ENCODE measurements at places on chromosomes 3 and 15.

GRCh38 chr3:106125321-106125720 lies 256.5 kb upstream of the CBLB start:
- DNase-seq: no peak

GRCh38 chr3:123089611-123090331 lies 22.9 kb downstream of the PDIA5 start:
- DNase-seq: no peak

DNA sequence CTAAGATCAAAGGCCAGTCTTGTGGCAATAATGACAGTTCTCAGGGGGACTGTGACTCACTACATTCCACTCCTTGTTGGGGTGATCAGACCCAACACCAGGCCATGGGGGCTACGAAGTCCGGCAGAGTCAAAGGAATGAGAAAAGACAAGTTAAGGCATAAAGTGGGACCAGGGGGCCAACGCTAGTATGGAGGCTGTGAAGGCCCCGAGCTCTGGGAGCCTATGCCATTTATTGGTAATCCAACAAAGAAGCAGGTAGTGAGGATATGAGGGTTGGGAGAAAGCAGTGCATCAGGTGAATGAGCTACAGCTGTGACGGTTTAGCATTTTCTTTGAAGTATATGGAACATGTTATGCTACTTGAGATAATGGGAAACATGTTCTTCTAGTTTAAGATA lies 104.4 kb upstream of the C2CD4B start:
- DNase-seq: no peak

DNA sequence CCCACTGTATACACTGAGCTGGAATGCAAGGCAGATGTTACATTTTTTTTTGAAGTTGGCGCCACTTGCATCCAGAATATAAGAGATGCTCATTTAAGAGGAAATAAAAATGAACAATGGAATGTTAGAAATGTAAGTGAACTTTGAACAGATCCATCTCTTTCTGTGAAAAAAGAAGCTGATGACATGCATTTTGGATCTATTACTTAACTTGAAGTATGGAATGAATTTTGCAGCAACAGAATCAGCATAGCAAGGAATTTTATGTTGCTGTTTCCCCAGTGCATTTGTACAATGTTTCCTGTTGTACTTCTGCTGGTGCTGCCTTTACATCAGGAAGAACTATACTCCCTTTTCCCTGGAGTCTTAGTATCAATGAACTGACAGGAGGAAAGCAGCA lies 178.2 kb downstream of the LSAMP start:
- no peak for DNase-seq

GRCh38 chr3:58173029-58173668 lies 37.6 kb downstream of the DNASE1L3 start:
- no peak for DNase-seq

DNA sequence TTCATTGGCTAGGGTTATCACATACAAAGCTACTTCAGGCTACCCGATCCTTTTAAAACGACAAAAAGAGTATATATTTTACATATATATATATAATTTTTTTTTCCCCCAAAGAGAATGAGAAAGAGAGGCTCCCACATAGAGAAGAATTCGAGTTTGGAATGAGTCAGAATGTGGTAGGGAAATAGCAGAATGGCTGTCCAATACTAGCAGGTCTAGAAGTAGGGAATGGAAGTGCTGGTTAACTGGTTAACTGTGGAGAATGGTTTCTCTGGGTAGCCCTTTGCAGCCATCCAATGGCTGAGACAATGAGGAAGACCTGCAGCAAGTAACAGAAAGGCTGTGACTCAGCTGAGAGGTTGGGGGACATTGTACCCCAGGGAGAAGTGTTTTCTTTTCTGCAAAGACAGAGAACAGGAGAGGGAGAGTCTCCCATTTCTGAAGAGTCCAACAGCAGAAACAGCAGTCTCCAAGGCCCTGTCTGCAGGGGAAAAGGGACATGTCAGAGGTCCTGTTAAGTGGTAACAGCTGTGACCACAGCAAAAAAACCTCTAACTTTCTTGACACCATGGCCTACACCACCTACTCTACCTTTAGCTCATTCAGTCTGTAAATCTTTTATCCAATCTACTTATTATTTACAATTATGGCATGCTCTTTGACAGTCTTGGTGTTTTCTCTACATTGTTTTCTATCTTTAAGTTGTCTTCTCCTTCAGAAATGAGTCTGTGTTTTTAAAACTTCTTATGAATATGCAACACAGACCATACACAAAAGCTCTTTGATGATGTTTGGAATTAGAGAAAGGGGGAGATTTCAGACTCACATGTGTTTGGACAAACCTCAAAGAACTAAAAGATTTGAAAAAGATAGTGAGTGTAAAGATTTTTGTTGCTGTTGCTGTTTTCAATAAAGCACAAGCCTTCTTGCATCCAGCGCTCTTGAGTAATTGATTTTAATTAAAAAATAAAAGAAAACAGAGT lies 116.1 kb upstream of the SLC7A14 start:
- no peak for DNase-seq

- DNase-seq: no peak
These were observed 22.8 kb downstream of the VIPR1 start for GRCh38 chr3:42525212-42525611.

- no peak for DNase-seq
These were observed 284.5 kb upstream of the PLSCR5 start for GRCh38 chr3:146889626-146890025.

- DNase-seq: no peak
These were observed 55.3 kb downstream of the BBX start for GRCh38 chr3:107578091-107578490.

GRCh38 chr15:51750792-51751696 lies at the start of gene TMOD2:
Gene TMOD2, plus strand, starts transcription at chr15:51751597. Its CDS starts 14,845 bp downstream, at chr15:51766442.
- DNase-seq: no peak

- peak; percentile 71 for DNase-seq
These were observed 7.4 kb upstream of the IGDCC3 start for GRCh38 chr15:65384895-65385869.

DNA sequence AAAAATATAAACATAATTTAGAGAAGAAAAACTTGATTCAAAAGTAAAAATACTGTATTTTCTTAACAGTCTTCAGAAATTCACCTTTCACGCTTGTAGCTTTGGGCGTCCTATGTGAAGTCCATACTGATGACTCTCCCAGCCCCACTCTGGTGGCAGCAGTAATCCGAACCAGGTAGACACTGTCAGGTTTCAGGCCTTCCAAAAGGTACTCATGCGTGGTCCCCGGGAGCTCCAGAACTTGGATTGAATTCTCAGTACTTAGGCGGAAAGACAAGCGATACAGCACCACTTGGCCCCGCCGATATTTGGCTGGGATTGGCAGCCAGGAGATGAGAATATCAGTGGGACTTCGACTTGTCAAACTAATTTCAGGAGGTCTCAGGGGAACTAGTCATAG lies 69.7 kb downstream of the PRTG start:
- DNase-seq: no peak

GRCh38 chr3:139260793-139261736 lies 82.8 kb upstream of the MRPS22 start:
- no peak for DNase-seq

DNA sequence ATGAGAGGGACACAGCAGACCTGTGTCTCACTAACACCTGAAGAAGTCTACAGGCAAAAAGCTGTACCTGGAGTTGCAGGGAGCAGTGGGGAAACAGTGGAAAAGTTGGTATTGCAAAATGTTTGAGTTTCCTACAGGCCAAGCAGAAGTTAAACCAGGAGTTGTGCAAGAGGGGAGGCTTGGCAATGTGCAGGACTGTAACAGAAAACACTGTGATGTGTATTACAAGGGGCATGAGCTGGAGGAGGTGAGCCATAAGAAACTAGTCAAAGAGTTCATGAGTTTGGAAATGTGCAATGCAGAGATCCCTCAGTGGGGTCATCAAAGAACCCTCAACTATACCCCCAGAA lies 47.1 kb upstream of the SERPINI2 start:
- no peak for DNase-seq

GRCh38 chr3:138349926-138350665 lies 1.7 kb downstream of the MRAS start:
- no peak for DNase-seq

DNA sequence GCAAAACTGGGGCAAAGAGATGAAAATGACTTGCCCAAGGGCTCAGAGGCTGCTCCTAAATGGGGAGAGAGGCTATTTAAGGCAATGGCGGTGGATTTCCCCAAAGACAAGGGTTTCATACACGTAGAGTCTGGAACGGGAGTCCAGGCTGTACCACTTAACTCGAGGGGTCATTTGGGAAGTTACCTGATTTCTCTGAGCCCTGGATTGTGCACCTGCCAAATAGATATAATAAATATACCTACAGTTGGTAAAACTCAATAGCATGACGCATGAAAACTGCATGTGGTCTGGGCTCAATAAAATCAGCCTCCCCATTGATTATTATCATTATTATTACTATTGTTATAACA lies 1.3 kb upstream of the ITPR1 start:
- DNase-seq: no peak

DNA sequence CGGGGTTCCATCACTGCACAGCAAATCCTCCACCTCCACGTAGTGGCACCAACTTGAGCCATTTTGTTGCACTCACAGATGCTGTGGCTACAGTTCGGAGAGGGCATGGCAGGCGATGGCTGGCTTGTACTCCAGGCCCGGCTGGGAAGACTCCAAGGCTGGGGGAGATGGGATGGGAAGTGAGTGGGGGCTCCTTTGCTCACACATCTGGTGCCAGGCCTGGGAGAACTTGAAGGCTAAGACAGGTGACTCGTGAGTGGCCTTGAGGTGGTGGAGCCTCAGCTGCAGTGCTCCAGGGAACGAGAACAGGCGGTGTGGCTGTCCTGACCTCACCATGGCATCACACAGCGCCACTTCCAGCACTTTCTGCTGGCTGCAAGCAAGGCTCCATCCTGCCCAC lies 87.9 kb downstream of the PLXNA1 start:
- DNase-seq: no peak

DNA sequence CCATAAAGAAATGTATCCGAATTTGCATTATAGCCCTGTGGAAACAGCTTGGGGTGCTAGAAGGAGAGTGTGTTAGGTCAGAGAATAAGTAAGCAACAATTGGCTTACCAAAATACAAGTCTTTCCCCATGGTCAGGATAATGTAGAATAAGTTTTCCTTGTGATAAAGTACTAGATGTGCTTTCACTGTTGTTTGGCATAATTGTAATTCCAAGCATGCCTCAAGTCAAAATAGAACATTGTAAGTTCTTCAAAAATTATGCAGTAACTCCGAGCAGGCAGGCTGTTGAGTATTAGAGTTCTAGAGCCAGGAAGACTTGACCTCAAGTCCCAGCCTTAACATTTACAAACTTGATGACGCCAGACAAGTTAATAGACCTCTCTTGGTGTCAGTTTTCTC lies 242.0 kb downstream of the TUSC7 start:
- no peak for DNase-seq

DNA sequence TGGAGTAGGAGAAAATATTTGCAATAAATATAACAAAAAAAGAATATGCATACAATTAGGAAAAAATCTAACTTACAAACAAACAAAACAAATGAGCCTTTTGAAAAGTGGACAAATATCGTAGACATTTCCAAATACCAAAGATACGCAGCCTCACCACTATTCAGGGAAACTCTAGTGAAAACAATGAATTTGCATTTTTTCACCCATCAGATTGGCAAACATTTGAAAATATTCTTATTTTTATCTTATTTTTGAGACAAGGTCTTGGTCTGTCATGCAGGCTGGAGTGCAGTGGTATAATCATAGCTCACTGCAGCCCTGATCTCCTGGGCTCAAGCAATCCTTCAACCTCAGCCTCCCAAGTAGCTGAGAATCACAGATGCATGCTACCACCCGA lies 15.5 kb downstream of the AP3S2 start:
- DNase-seq: no peak

GRCh38 chr3:190863119-190863465 lies 598 bp upstream of the GMNC start:
- DNase-seq: no peak

DNA sequence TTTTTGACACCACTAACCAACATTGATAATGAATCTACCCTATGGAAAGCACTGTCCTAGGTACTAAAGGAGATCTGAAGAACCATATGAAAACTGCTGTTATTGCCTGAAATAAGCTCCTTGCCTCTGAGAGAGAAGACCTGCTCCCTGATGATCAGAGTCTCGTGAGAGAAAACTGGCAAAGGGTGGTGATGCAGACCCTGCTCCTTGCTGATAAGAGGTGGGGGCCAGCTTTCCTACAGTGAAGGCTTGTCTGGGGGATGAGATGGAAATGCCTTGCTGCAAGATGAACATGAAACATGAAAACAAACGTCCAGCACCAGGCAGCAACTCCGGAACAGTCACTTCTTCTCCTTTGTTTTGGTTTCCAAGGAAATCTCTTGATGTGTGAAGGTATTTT lies 31.9 kb downstream of the RASGRP1 start:
- DNase-seq: no peak

DNA sequence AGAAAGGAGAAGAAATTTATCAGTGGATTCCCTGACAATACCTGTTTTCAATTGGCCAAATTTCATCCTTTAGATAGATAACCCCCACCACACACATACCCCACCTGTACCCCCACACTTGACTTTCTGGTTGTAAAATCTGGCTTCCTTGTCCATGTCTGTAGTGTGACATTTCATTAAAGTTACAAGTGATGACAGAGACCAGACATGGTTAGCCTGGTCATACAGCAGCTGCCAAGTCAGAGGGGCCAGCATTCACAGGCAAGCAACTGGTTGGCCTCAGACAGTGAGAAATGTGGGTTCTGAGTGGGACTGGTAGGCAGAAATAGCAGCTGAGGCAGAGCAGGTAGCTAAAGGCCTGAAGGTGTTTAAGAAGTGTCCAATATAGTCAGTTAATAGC lies 238.6 kb upstream of the SOX14 start:
- DNase-seq: no peak

GRCh38 chr3:48500656-48501055 lies 3.3 kb downstream of the SHISA5 start:
- no peak for DNase-seq

GRCh38 chr3:130963878-130964277 lies 62.7 kb downstream of the ASTE1 start:
- DNase-seq: no peak

DNA sequence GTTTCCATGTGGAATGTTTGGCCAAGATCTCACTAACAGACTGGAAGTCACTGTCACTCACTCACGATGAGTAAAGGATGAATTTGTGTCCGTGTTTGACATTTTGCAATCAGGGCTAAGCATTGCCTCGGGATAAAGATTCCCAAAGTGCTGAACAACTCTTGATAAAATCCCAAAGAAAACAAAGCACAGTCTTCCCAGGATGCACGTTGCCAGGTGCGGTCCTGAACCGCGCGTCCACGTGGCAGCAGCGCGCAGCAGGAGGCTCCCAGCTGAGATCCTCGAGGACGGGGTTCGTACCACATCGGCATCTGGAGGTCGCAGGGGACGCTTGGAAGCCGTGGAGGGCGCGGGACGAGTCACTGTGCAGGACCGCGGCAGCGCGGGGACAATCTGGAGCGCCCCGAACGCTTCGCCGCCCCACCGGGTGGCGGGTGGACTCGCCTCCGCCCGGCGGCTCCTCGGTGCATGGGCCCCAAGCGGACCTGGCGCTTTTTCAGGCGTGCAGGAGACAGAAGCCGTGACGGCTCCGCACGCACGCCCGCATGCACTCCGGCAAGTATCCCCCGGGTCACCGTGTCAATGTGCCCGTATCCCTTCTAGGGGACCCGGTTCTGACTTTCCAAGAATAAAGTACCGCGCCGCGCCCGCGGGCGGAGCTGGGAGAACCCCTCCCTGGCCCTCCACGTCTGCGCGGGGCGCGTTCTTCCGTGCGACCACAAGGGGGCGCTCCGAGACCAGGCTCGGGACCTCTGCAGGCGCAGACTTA lies 17.7 kb downstream of the CPN2 start:
- DNase-seq: no peak

All from activated CD4-positive, CD25-positive, alpha-beta regulatory T cell (primary cell).